ENCODE measurements at places on chromosomes 13 and 19.

GRCh38 chr13:94999871-95000270 lies 287.5 kb upstream of the SOX21 start:
- DNase-seq: no peak

DNA sequence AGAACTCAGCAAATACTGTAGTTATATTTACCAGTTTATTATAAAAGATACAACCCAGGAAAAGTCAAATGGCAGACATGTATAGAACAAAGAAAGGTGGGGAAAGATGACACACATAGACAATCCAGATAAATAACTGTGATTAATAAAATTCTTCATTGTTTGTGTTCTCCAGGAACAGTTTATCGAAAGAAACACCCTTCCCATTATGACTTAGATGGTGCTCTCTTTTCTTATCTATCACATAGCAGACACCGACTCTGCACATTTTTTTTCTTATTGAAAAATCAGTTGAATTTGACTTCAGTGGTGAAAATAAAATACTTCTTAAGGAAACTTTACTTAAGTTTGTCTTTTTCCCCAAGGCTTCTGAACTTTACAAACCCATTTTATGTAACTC lies 6.2 kb downstream of the ZNF708 start:
- no peak for DNase-seq

DNA sequence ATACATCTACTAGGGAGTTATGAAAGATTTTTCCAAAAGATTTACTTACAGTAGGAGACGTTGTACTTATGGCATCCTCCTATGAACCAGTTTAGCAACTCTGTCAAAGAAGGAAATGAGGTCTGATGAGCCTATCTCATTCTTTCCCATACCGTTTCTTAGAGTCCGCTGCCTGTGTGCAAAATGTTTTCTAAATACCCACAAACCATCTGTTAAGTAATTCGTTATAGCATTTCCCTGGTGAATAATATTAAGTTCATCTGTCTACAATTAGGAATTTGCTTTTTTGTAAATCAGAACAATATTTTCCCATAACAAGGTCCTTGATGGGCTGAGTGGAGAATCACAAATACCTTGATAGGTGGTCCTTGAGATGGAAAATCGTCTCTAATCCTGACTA lies 178.8 kb upstream of the TMTC4 start:
- no peak for DNase-seq

GRCh38 chr13:36142735-36143134 lies 11.6 kb upstream of the DCLK1 start:
- no peak for DNase-seq

GRCh38 chr19:18161636-18162002 lies 8.7 kb downstream of the PIK3R2 start:
- DNase-seq: no peak

GRCh38 chr19:5026706-5027273 lies 57.9 kb downstream of the KDM4B start:
- DNase-seq: no peak

DNA sequence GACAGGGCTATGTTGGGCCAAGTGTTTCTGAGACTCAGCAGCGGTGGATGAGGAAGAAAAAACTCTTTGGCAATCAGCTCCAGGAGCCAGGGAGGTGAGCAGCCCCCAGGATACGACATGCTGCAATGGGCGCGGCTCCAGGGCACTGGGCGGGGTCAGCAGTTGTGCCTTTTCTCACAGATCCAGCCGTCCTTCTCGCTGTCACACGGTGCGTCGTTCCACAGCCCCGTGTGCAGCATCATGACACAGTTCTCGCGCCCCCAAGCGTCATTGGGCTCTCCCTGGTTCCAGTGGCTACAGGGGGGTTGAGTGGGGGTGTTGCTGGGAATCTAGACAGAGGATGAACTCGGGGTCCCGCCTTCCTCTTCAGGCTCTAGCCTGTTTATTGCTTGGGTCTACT lies 2.7 kb downstream of the CLEC4G start:
- no peak for DNase-seq

- DNase-seq: peak; percentile 44
Measured at GRCh38 chr13:99316657-99317256, 9.6 kb upstream of the GPR183 start.

Measured in NCI-H345 (cell line).